Uterus (tissue), 4 donors: ENCODE measurements at places on chromosomes 3 and 15. TPM values are rescaled to one million over a fixed set of nuclear protein-coding genes. Genes with fewer than 3 reads are reported as not detected.

- no peak overlapping the region for H3K4me3 ChIP-seq
- DNase-seq: no peak
- no peaks in the 10 kb centered on the region for H3K27me3 ChIP-seq
- no peak overlapping the region for H3K27ac ChIP-seq
- no peaks in the 10 kb centered on the region for H3K4me1 ChIP-seq
- H3K36me3 ChIP-seq: no peaks in the 10 kb centered on the region
Measured at GRCh38 chr15:39631357-39631756, 50.5 kb downstream of the THBS1 start.

DNA sequence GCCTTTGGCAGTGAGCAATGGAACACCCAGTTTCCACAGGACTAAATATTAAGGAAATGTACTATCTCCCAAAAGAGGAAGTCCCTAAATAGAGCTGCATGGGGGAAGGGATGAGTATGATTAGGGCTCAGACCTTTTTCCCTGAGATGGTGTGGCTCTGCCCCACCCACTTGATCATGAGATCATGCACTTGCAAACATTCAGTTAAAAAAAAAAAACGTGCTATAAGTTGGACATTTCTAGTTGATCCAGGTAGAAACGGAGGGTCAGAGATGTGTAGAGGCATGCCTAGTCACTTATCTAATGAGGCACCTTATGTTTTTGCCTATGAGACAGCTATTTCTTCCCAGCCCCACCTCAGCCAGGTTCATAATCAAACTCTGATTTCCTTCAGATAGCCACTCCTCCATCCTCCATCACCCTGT is 24.5 kb upstream of the SSR3 start:
- no peak overlapping the region for H3K27ac ChIP-seq
- no peaks in the 10 kb centered on the region for H3K4me1 ChIP-seq
- no peak overlapping the region for H3K4me3 ChIP-seq
- H3K27me3 ChIP-seq: no peaks in the 10 kb centered on the region
- H3K36me3 ChIP-seq: no peaks in the 10 kb centered on the region

DNA sequence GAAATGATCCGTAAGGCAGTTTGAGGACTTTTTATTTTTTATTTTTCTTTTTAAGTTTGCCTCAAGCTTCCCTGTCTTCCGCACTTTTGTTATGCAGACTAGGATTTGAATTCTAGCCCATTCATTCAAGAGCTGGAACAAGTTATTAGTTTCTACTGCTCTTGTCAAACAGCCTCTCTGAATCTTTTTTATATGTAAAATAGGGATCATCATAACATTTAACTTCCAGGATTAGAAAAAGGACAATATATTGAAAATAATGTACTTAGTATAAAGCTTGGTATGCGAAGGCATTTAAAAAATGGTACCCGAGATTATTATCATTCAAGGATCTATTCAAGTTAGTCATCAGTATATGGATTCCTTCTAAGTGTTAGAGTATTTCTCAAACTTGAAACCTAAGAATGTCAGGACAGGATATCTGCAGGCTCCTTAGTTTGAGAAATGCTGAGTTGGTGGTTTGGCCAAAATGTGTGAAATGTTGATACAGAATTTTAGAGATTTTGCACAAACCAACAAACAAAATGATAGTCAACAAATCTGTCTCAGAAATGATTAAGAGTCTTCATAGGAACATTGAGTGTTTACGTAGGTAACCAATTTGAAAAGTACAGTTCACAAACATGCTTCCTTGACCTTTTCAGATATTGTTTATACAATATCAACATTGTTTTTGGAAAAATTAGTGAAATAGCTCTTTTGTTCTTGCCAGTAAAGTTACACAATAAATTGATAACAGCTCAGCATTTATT is 40.5 kb upstream of the IGSF10 start:
- peak overlapping the region; percentile 53 for H3K27ac ChIP-seq
- no peaks in the 10 kb centered on the region for H3K36me3 ChIP-seq
- no peak for DNase-seq
- H3K27me3 ChIP-seq: no peaks in the 10 kb centered on the region
- no peak overlapping the region for H3K4me3 ChIP-seq

- no peak overlapping the region for H3K4me3 ChIP-seq
- no peaks in the 10 kb centered on the region for H3K4me1 ChIP-seq
- no peaks in the 10 kb centered on the region for H3K27me3 ChIP-seq
- H3K27ac ChIP-seq: no peak overlapping the region
- DNase-seq: no peak
Measured at GRCh38 chr3:174430986-174431385, 428.1 kb upstream of the NAALADL2 start.

DNA sequence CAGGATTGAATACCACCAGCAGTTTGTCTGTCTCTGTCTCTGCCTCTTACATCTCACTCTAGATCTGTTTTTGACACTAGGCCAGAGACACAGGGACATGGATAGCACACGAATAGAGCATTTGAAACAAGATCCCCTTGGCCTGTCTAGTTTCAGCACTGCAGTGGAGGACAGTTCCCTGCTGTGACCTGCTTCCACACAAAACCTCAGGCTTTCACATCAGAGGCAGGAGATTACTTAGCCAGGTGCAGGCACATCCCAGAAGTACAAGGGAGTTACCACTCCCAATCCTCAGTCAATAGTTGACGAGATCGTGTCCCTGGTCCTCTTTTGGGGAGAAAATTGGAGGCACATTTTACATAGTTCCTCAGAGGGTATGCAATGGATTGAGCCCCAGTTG is 34.0 kb upstream of the CCK start:
- DNase-seq: no peak
- no peaks in the 10 kb centered on the region for H3K27me3 ChIP-seq
- H3K4me3 ChIP-seq: no peak overlapping the region

- no peak overlapping the region for H3K4me3 ChIP-seq
- H3K27ac ChIP-seq: no peak overlapping the region
- peaks cover 16% of the 10 kb centered on the region for H3K27me3 ChIP-seq
- H3K4me1 ChIP-seq: no peaks in the 10 kb centered on the region
Measured at GRCh38 chr3:184523825-184524615, 37.6 kb upstream of the EPHB3 start.

The SLC22A13 gene
- total RNA-seq: under 0.01 TPM

The POMGNT2 gene
- total RNA-seq: 26.5 TPM

The DAPK2 gene
- 1.0 TPM for total RNA-seq

The NUSAP1 gene
- total RNA-seq: not detected
